ENCODE measurements at places on chromosomes 11 and 22. TPM values are rescaled to one million over a fixed set of nuclear protein-coding genes. Genes with fewer than 3 reads are reported as not detected.

PATE4 gene
- not detected for total RNA-seq

OR2AG2 gene
- 0.08 TPM for total RNA-seq

C11orf65 gene
- total RNA-seq, result 0.58 TPM

TPBGL gene
- not detected for total RNA-seq

UBQLNL gene
- total RNA-seq, result not detected

TEX54 gene
- not detected for total RNA-seq

GLB1L3 gene
- total RNA-seq, result not detected

PHLDB1 gene
- 75.3 TPM for total RNA-seq

CLMP gene
- total RNA-seq, result 9.8 TPM

TRPM5 gene
- total RNA-seq, result not detected

SHANK2 gene
- total RNA-seq, result 0.34 TPM

GAL3ST1 gene
- not detected for total RNA-seq

KRTAP5-1 gene
- not detected for total RNA-seq

PHETA2 gene
- total RNA-seq, result not detected

CAVIN3 gene
- total RNA-seq, result 237 TPM

WNT11 gene
- 0.16 TPM for total RNA-seq

NARS2 gene
- total RNA-seq, result 22.5 TPM
